ENCODE measurements at places on chromosomes 7 and 10. TPM values are rescaled to one million over a fixed set of nuclear protein-coding genes. Genes with fewer than 3 reads are reported as not detected.

The ELFN1 gene
- 0.53 TPM for total RNA-seq

The CALY gene
- not detected for total RNA-seq

The COL13A1 gene
- total RNA-seq, result 73.0 TPM

The RBP3 gene
- not detected for total RNA-seq

The LRRC27 gene
- total RNA-seq, result 7.7 TPM

The BAMBI gene
- 3.2 TPM for total RNA-seq

The ACBD7 gene
- total RNA-seq, result 1.7 TPM

The NXPH1 gene
- total RNA-seq, result not detected

The SMKR1 gene
- 0.13 TPM for total RNA-seq

The OR2A7 gene
- total RNA-seq, result 0.27 TPM

The WEE2 gene
- not detected for total RNA-seq

The POLL gene
- total RNA-seq, result 10.9 TPM

The SEMA3C gene
- total RNA-seq, result 6.6 TPM

The LRIT1 gene
- total RNA-seq, result not detected

The AMZ1 gene
- not detected for total RNA-seq

The TIMM23 gene
- total RNA-seq, result 112 TPM

The VWC2 gene
- total RNA-seq, result not detected

The CPA1 gene
- total RNA-seq, result not detected

The SDK1 gene
- 0.50 TPM for total RNA-seq

The CCAR1 gene
- 93.8 TPM for total RNA-seq

The ST7 gene
- 33.2 TPM for total RNA-seq

The TRIM74 gene
- total RNA-seq, result not detected

The VSTM4 gene
- total RNA-seq, result 0.27 TPM

The PDE6C gene
- total RNA-seq, result not detected

The RPEL1 gene
- 0.27 TPM for total RNA-seq

The NKX1-2 gene
- not detected for total RNA-seq

The RBP4 gene
- not detected for total RNA-seq

The PRLHR gene
- total RNA-seq, result not detected

The NPFFR1 gene
- not detected for total RNA-seq

The SPDYE18 gene
- total RNA-seq, result not detected

The PNLIPRP3 gene
- not detected for total RNA-seq

The TRIL gene
- under 0.01 TPM for total RNA-seq

The CC2D2B gene
- 0.36 TPM for total RNA-seq

The MYO1G gene
- total RNA-seq, result 0.27 TPM

The FAM25A gene
- total RNA-seq, result not detected

The SLC26A5 gene
- 0.14 TPM for total RNA-seq
